NCI-H774 (cell line): ENCODE measurements at places on chromosomes 2 and 18.

GRCh38 chr2:140424471-140424870, 1644.3 kb upstream of the NXPH2 start:
- DNase-seq = no peak

DNA sequence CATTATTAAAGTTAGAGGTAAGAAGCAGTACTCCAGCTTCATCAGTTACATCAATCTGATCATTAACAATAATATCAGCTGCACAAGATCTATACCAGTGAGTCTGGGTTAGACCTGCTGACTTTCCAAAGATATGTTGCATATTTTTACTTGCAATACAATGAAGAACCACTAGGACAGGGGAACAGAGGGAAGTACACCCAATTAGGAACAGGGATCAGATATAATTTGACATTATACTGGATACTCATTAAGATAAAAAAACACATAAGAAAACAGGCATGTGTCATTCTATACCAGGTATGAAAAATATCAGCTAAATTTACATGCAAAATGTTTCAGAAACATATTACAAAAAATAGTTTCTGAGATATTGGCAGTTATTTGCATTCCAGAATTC, 995.1 kb upstream of the DDX18 start:
- no peak for DNase-seq

DNA sequence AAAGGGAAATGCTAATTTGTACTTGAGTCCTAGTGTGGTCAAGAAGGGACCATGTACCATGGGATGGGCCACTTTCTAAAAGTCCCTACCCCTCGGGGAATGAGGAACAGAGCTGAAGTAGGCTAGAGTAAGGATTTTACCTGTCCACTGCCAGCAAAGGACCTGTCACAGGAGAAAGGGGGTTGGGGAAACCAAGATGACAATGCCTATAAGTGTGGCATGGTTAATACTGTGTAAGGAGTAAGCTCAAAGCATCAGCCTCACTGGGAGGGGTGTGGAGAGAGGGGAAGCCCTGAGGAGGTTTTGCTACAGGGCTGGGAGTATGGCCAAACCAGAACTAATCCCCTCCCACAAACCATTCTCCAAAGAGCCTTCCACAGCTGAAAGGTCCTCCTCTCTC, 15.8 kb downstream of the GKN2 start:
- DNase-seq = no peak

- DNase-seq = no peak
Observed at GRCh38 chr2:50951437-50951836, 80.5 kb downstream of the NRXN1 start.

DNA sequence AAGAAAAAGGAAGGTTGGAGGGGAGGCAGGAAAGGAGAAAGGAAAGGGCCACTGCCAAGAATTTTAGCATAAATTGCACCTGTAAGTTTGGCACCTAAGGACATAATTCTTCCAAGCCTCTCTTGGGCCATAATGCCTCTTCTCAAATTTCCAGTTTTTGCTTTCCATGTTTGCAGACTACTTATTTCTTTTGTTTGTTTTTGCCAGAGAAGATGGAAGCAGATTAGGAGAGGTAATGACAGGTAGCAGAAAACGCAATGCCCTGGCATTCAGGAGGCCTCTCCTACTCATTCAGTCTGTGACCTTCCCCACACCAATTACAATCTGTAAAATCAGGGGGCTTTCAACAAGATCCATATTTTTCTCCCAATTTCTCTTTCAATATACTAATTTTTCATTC, 56.8 kb downstream of the MRPL33 start:
- no peak for DNase-seq

DNA sequence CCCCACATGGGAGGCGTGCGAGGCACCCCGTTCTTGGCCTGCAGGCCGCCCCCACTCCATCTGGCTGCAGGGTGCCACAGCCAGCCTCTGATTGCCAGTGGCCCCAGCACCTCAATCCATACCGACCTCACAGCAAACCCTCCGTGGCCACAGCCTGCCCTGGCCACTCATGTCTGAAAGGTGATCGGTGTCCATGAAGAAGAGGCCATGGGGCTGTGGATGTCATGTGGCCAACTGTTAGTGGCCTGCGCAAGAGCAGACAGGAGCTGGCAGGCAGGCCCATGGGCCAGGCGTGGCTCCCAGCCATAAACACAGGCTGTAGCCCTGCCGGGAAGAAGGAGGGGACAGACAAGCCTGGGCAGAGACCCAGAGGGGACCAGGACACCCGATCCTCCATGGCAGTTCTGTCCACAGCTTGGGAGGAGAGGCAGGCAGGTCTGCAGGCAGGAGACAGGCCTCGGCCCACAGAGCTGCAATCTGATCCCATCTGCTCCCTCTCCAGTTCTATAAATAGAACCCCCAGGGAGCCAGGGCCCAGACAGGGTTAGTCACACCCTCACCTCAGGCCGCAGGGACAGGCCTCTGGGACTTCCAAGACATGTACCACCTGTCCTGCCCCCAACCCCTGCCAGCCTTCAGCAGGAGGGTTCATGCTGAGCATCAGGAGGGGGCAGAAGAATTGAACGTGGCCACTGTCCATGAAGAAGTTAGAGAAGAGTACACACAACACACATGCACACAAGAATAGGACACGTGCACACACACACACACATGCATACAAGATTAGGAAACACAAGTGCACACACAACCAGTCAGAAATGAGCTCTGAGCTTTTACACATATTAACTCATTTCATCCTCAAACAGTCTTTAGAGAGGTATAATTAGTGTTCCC, 16.9 kb downstream of the STEAP3 start:
- peak; percentile 60 for DNase-seq

GRCh38 chr2:8252997-8253694, 428.7 kb upstream of the ID2 start:
- DNase-seq = peak; percentile 10

GRCh38 chr18:75782826-75783225, 355.3 kb upstream of the SMIM21 start:
- no peak for DNase-seq

DNA sequence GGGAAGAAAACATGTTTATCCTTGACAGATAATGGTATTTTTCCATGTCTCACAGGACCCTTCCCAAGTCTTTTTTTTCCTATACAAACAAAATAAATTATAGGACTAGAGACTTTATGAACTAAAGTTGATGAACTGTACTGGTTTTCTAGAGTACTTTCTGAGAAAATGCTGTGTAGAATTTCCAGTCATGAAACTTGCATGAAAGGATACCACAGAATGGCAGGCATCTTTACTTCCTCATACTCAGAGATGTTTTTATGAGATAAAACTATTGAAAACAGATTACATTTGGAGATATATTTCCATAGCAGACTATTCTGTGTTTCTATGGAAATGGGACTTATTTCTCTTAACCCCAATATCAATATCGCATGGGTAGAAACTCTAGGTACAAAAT, 403.5 kb downstream of the PARD3B start:
- DNase-seq = no peak

- no peak for DNase-seq
Observed at GRCh38 chr2:105486762-105487141, 87.9 kb upstream of the FHL2 start.
